NCI-H146 (cell line): ENCODE measurements at places on chromosomes 2 and 18.

GRCh38 chr18:62144338-62144737 lies 42.5 kb downstream of the PIGN start:
- no peak for DNase-seq

GRCh38 chr18:8177330-8178016 lies 431.8 kb upstream of the RAB12 start:
- DNase-seq, result peak; percentile 15

DNA sequence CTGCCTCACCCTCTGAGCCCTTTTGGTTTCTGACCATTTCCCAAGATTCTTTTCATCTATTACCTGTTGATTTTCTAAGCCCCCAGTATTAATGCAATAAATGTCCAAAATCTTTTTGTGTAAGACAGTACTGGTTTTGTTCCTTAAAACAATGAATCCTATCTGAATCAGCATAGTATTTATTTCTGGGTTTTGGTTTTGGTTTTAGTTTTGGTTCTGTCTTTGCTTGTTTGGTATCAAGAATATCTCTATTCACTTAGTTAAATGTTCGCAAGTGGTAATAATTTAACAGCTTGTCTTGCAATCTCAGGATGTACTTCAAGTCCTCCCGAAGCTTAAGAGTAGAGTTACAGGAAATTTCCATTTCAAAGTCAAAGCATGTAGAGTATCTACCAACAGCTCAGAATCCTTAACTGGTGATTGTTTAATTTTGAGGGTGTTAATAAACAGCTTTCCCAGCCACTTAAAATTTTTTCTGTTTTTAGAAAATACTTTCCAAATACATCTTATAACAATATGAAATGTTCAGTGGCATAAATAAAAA lies 67.7 kb upstream of the NEDD4L start:
- no peak for DNase-seq

GRCh38 chr2:8151888-8152287 lies 530.0 kb upstream of the ID2 start:
- DNase-seq, result no peak

GRCh38 chr2:126303113-126303512 lies 352.8 kb upstream of the GYPC start:
- no peak for DNase-seq

DNA sequence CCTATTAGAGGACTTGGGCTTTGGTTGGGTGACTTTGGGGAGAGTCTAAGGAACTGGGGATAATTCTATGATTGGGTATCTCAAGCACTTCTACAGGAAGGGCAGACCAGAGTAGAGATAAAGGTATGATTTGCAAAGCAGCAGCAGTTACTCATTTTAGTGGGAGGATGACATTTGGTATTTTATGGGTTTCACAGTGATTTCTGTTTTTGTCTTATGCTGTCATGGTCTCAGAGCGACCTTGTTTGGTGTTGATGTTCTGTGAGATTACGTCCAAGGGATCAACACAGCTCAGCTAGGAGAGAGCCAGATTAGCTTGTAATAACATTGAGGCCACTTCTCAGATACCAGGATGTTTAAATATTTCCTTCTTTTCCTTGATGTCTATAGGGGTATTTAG lies 18.2 kb downstream of the TTR start:
- no peak for DNase-seq

GRCh38 chr2:7468955-7469354 lies 551.7 kb downstream of the RNF144A start:
- DNase-seq, result no peak

GRCh38 chr2:181581534-181581933 lies 75.4 kb downstream of the CERKL start:
- peak; percentile 38 for DNase-seq
